Karpas-422 (cell line): ENCODE measurements at places on chromosomes 2 and 18. TPM values are rescaled to one million over a fixed set of nuclear protein-coding genes. Genes with fewer than 3 reads are reported as not detected.
A peak's percentile ranks its signal among the peaks of the same experiment; 100 is the strongest.

DNA sequence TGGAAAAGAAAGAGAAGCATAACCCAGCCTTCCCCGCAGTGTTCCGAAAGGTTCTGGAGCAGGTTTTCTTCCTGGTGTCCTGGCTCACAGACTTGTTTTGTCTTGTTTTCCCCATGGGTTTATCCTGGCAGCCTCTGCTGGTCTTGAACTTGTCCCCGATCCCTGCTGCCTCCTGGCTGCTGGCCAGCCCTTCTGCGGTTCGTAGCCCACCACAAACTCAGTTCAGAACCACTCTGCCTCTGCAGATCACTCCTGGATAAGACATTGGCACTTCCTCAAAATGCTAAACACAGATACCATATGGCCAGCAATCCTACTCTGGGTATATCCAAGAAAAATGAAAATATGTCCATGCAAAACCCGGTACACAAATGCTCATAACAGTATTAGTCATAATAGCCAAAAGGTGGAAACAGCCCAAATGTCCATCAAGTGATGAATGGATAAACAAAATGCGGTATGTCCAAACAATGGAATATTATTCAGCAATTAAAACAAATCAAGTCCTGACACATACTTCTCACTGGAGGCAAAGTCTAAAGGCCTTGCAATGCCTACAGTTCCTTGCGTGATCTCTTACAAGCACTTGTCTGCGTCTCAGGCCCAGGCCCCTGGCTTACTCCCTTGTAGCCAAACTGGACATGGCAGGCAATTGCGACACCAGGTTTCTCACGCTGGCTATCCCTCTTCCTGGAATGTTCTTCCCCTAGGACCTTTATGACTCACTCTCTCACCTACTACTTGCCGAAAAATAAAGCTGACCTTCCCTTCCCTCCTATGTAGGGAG, 28.0 kb upstream of the ARHGEF4 start:
- no peak overlapping the region for H3K4me3 ChIP-seq
- no peak overlapping the region for H3K27ac ChIP-seq
- H3K36me3 ChIP-seq, result no peaks in the 10 kb centered on the region
- DNase-seq, result no peak
- 0 out of 2 replicates have a peak, but pooled peaks cover 3% of the 10 kb centered on the region for H3K4me1 ChIP-seq

DNA sequence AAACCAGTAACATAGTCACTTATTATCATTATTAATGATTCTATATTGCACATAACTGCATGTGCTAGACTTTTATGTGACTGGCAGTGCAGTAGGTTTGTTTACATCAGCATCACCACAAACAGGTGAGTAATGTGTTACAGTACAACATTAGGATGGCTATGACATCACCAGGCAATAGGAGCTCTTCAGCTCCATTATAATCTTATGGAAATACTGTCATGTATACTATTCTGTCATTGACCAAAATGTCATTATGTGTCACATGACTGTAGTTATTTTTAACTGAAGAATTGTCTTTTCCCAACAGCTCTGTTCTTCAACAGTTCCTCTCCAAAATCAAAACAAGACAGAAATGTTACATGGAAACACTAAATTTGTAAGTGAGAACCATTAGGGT, 96.3 kb downstream of the C18orf54 start:
- no peak overlapping the region for H3K27ac ChIP-seq
- H3K27me3 ChIP-seq, result no peaks in the 10 kb centered on the region
- H3K4me1 ChIP-seq, result peaks cover 15% of the 10 kb centered on the region
- no peak overlapping the region for H3K4me3 ChIP-seq
- H3K36me3 ChIP-seq, result no peaks in the 10 kb centered on the region

DNA sequence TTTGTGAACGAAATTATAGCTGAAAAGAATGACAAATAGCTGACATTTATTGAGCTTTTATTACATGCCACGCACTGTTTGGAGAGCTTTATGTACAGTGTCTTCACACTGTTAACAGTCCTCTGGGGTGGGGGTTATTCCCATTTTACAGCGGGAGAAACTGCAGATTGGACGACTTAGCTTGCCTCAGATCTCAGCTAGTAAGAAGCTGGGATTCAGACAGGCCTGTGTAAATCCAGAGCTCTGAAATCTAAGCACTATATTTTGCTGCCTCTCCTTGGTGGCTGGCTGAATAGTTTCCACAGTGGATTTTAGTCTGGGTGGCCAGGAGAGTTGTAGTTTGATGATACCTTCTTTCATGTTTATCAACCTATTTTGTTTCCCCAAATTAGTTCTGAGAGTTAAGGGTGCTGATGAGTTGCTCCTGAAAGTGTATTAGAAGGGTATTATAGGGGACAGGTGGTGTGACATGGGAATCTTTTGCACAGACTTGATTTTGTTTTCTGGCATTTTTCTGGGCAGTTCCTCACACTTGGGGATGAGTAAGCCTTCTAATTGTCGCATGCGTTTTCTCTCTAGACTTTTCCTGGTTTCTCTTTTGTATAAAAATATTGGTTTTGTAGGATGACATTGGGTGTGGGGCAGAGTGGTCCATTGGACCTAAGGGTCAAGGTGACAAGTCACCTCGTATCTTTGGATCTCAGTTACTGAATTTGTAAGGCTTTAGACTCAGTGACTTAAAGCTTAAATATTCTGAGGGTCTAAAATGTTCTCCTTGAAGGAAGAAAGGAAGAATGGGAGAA, 1.5 kb downstream of the ACSL3 start:
- peak overlapping the region; percentile 70 for H3K4me3 ChIP-seq
- H3K36me3 ChIP-seq, result no peaks in the 10 kb centered on the region
- peak; percentile 46 for DNase-seq
- no peak overlapping the region for H3K27ac ChIP-seq
- peaks cover 50% of the 10 kb centered on the region for H3K4me1 ChIP-seq
- no peaks in the 10 kb centered on the region for H3K27me3 ChIP-seq

COPS9 gene
- total RNA-seq, result 214 and 375 TPM in 2 replicates

DNA sequence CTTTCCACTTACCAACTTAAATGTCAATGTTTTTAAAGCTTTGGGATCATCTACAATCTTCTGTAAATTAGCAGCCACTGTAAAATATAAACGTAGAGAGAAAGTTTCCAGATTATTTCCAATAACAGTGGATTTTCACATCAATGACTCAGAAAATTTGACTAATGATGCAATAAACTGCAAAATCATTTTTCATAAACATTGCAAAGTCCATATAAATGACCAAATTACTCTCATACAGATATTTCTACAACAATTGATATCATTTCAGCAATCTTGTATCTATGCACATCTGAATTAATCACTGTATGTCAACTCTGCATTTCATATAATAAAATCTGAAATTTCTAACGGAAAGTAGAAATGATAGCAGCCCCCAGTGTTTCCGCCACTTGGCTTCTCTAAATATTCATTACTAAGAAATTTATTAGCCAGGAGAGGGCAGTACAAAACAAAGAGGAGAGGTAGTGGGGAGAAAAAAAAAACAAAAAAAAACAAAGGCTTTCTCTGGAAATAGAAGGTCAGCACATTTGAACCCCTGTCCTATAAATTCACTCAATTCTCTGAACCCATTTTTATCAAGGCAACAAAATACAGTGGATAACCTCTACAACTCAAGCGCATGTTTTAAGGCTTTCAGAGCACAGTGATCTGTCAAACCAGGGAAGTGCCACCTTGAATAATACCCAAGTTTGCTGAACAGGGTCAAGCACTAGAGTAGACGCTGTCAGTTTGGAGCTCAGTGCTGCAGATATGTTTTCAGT, 282.6 kb downstream of the STK39 start:
- H3K4me3 ChIP-seq, result no peak overlapping the region
- peak; percentile 81 for DNase-seq
- no peaks in the 10 kb centered on the region for H3K27me3 ChIP-seq
- H3K27ac ChIP-seq, result no peak overlapping the region
- peaks cover 32% of the 10 kb centered on the region for H3K4me1 ChIP-seq

SERPINB3 gene
- not detected in 2 replicates for total RNA-seq

- H3K27ac ChIP-seq, result no peak overlapping the region
- H3K27me3 ChIP-seq, result no peaks in the 10 kb centered on the region
- H3K4me1 ChIP-seq, result no peaks in the 10 kb centered on the region
- H3K4me3 ChIP-seq, result no peak overlapping the region
- H3K36me3 ChIP-seq, result no peaks in the 10 kb centered on the region
Observed at GRCh38 chr2:138421315-138421970, 80.1 kb upstream of the SPOPL start.

FOXD4L1 gene
- 0.60 and 0.72 TPM in 2 replicates for total RNA-seq

DNA sequence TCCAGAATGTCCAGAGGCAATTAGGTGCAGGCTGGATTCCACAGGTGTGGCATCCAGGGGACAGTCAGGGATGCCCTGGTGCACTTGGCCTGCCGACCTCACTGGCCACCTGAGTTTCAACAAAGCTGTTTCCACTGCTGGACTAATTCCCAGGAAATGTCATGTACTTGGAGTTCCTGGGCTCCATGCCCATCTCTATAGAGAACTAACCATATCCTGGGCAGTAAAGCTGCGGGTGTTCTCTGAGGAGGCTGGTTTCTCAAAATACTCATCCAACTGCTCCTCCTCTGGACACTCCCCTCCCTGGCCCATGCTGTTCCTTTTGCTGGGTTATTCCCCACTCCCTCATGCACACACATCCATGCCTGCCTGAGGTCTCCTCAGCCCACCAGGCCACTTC, 161.9 kb upstream of the SKOR2 start:
- DNase-seq, result no peak
- no peak overlapping the region for H3K27ac ChIP-seq
- H3K27me3 ChIP-seq, result no peaks in the 10 kb centered on the region
- no peak overlapping the region for H3K4me3 ChIP-seq
- H3K36me3 ChIP-seq, result no peaks in the 10 kb centered on the region

DNA sequence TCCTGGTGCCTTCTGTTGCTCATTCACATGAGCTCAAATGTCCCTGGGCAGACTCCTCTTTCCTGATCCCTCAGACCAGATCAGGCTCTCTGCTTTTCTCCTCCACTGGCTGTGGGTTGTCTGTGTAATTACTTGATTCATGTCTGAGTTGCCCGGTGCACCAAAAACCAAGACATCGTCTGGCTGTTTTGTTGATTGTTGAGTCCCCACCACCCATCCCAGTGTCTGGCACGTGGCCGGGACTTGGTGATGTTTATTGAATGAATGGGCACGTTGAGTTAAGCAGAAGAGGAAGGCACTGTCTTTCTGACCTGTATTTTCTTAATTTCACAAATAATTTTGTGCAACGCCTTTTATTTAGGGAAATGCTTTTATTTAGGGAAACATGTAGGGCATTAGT, 499.1 kb upstream of the HS6ST1 start:
- no peak overlapping the region for H3K27ac ChIP-seq
- no peaks in the 10 kb centered on the region for H3K36me3 ChIP-seq
- H3K27me3 ChIP-seq, result no peaks in the 10 kb centered on the region
- peaks cover 22% of the 10 kb centered on the region for H3K4me1 ChIP-seq
- H3K4me3 ChIP-seq, result no peak overlapping the region

- peaks cover 5% of the 10 kb centered on the region for H3K4me1 ChIP-seq
- no peaks in the 10 kb centered on the region for H3K36me3 ChIP-seq
- no peak for DNase-seq
- H3K27me3 ChIP-seq, result no peaks in the 10 kb centered on the region
Observed at GRCh38 chr18:45316127-45316526, 299.1 kb upstream of the SLC14A2 start.

DNA sequence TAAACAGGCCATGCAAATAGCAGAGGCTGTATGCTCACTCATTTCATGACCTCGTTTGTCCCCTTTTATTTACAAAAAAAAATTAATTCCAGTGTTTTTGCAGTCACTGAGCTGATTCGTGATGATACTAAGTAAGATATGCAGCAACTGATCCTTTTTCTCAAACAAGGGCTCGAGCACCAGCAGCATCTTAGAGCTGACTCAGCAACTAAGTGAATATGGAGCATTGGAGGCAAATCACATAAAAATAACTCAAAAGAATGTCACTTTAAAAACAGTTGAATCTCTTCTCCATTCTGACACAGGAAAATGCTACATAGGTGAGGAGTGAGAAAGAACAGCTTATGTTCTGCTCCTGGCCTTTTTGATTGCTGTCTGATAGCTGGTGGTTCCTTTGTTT, 152.8 kb downstream of the ABCA12 start:
- DNase-seq, result no peak
- no peaks in the 10 kb centered on the region for H3K4me1 ChIP-seq
- no peak overlapping the region for H3K27ac ChIP-seq
- H3K4me3 ChIP-seq, result no peak overlapping the region

GRCh38 chr18:61589053-61589723, 256.0 kb downstream of the CDH20 start:
- H3K27me3 ChIP-seq, result no peaks in the 10 kb centered on the region
- no peak overlapping the region for H3K4me3 ChIP-seq
- no peaks in the 10 kb centered on the region for H3K4me1 ChIP-seq
- H3K27ac ChIP-seq, result no peak overlapping the region

GRCh38 chr2:85557130-85557529, 4.2 kb downstream of the GGCX start:
- no peaks in the 10 kb centered on the region for H3K27me3 ChIP-seq
- no peak overlapping the region for H3K4me3 ChIP-seq
- DNase-seq, result no peak
- H3K36me3 ChIP-seq, result peaks cover 24% of the 10 kb centered on the region

DNA sequence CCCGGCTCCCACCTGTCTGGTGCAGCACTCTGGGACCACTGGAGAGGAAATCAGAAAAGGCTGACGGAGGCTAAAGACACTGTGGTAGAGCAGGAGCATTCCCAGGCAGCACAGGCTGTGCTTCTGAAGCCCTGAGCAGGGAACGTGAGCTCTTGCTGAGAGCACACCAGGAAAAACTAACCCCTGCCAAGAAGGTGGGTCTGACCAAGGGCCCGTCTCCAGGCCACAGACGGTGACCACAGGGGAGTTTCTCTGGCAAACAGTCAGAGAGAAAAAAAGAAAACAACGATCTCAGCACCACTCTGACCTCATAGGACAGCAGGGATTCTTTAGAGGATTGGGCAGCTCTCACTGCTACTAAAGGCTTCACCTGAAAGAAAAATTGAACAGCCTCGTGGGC, 201.4 kb downstream of the AFF3 start:
- H3K4me3 ChIP-seq, result no peak overlapping the region
- H3K36me3 ChIP-seq, result no peaks in the 10 kb centered on the region
- no peak for DNase-seq
- H3K27me3 ChIP-seq, result no peaks in the 10 kb centered on the region
- no peak overlapping the region for H3K27ac ChIP-seq
